Renal cortex interstitium (tissue), 15 donors: ENCODE measurements at places on chromosomes 5 and 9.

DNA sequence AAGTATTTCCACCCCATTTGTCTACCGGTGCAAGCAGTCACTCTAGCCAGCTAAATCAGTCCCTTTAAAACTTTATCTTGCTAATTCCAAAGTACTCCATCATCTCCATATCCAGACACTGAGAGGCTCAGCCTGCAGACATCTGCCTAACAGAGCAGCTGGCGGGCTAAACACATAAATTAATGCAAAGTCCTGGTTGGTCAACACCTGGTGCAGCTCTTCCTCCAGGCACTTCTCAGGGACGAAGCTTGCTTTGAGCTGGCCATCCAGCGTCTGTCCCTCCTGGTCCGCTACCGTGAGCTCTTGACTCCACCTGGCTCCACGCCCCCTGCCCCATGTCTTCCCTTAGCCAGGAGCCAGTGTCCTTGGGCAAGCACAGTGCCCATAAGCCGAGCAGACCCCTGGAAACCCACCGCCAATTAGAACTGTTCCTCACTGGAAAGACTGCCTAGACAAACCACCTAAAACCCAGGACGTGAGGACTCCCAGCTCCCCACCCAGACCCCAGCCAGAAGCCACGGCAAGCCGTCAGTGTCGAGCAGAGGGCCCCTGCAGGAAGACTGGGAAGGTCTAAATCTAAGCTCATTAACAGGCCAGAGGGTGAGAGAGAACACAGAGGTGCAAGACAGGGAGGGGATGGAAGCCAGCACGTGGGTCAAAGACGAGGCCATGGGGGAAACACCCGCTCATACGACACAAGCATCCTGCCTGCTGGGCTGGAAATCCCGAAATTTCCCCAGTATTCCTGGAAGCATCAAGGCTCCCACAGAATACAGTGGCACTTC lies 120.0 kb downstream of the COL23A1 start:
- DNase-seq = no peak

DNA sequence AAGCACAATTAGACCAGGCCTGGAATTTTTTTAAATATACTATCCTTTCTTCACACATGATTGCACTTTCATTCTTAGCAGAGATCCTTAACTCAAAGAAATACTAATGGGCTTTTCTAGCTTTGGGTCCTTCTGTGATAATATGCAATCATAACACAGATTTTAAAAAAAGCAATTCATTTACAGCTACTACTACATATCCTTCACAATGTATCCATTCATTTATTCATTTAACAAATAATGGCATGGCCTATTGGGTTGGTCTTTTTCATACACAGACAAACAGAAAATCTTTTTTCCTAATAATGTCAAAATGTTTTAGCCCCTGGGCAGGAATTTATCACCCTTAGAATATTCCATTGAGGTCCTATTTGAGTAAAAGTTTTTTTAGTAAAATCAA lies 47.0 kb downstream of the SAXO1 start:
- no peak for DNase-seq

GRCh38 chr9:27073841-27074728 lies 34.9 kb upstream of the TEK start:
- DNase-seq = no peak

GRCh38 chr5:95667678-95668077 lies 15.1 kb downstream of the SPATA9 start:
- DNase-seq = no peak

- no peak for DNase-seq
Observed at GRCh38 chr9:126985870-126986498, 71.4 kb downstream of the RALGPS1 start.

- no peak for DNase-seq
Observed at GRCh38 chr5:140631831-140632365, 1.1 kb downstream of the CD14 start.

GRCh38 chr5:73981704-73982103 lies 355.7 kb downstream of the ARHGEF28 start:
- DNase-seq = no peak

GRCh38 chr5:93072831-93073459 lies 508.1 kb downstream of the NR2F1-AS1 start:
- no peak for DNase-seq

- DNase-seq = no peak
Observed at GRCh38 chr9:105313238-105313637, 68.8 kb downstream of the SLC44A1 start.

GRCh38 chr9:119050281-119050680 lies 319.0 kb downstream of the BRINP1 start:
- DNase-seq = no peak

- no peak for DNase-seq
Observed at GRCh38 chr9:120571443-120572257, 8.3 kb downstream of the CDK5RAP2 start.
